Stimulated activated naive CD8-positive, alpha-beta T cell treated with anti-CD3 and anti-CD28 coated beads, Interleukin-15, Interleukin-2, amounts not matched to agents 100 U/mL and 50 U/mL, for 24 hours (primary cell): ENCODE measurements at places on chromosomes 5 and 9.
A peak's percentile ranks its signal among the peaks of the same experiment; 100 is the strongest.

DNA sequence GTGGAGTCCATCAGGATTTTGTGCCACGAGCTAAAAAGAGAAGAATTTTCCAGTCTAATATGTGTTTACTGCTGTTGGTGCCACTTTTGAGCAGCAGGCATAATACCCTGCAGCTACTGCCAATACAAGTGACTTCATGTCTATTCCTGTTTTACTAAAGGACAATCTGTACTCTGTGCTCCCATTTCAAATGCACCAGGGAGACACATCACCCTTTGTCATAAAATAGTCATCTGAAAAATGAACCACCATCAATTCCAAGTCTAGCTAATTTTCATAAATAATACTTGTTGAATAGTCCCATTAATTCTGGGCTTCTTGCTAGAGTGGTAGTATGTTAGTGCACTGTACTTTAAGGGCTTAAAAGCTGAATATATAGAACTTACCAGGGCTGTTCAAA lies 8.9 kb upstream of the PKD2L2 start:
- DNase-seq = no peak

DNA sequence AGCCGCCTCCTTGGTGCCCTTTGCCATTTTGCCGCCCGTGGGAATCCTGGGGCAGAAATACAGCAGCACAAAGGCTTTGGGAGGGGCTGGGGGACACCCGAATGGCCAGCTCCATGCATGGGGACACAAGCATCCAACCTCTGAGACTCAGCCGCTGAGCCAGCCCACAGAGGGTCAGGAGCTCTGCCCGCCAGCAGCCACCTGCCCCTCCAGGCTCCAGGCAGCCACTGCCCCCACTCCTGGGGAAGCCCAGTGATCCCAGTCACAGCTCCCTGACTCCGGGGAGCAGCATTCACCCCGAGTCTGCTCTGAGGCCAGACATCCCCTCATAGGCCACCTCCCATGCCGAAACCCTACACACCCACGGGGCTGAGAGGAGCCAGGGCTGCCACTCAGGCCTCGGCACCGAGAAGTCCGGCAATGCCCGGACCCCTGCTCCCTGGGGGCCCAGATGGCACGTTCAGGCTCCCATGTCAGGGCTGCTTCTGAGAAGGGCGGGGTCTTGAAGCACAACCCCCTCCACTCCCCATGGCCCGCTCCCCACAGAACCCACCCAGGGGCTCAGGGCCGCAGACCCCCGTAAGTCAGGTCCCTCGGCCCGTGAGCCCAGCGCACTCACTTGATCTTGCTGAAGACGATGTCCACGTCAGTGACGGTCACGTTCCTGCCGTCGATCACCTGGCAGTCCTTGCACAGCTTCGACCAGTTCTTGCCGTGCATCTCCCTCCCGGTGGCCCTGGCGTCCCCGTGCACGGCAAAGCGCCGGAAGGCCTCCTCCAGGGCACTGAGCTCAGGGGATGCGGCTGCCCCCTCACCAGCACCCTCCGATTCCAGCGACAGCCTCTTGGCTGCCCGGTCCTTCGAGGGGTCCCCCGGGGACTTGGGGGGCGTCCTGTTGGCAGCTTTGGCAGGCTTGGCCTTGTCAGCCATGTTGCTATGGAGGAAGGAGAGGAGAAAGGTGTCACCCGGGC lies 15.7 kb downstream of the TPPP start:
- no peak for DNase-seq

DNA sequence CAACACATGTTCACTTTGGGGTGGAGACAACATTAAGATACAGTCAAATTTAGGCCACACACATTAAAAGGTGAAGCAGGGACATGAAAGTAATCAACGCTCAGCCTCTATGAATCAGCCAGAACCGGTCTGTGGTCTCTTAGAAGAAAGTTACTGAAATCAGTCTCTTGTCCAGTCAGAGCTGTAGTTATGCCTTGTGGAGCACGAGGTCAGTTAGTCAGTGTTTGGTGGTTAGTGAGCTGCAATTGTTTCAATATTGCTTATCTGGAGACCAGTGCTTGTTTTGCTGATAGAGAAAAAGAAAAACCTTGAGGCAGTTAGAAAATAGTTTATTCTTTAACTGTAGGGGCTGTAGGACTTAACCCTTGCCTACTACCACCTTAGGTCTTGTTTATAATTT lies 157.8 kb upstream of the RASEF start:
- DNase-seq = no peak

DNA sequence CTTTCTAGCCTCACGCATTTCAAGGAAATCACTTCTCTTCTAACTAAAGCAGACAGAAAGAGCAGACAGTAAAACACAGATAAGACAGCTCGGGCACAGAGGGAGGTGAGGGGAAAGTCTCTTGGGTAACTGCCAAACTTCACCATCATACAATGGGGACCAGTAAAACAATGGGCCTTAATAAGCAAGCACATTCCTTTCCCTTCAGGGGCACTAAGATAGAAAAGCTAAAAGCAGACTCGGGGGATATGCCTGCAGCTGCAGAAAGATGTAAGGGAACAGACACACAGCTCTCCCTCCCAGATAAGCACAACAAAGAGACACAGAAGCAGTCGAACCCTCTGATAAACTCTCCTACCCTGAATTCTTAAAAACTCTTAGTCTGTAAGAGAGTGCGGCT lies 15.6 kb upstream of the CKS2 start:
- no peak for DNase-seq

DNA sequence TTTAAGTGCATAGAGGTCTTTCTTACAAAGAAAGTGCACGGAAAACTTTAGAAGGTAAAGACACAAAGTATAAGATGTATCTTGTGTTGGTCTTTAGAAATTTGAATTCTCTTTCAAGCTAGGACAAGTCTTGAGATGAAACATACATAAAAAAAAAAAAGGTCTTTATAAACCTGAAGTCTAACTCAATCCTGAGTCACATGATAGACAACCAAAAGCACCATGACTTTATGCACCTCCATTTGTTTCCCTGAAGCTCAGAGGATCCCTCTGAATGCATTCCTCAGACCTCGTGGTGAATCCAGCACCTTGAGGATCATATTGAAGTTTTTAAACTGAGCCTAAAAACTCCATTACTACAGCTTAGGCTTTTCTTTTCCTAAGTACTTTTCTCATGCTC lies 91.8 kb downstream of the RAB3C start:
- DNase-seq = no peak

DNA sequence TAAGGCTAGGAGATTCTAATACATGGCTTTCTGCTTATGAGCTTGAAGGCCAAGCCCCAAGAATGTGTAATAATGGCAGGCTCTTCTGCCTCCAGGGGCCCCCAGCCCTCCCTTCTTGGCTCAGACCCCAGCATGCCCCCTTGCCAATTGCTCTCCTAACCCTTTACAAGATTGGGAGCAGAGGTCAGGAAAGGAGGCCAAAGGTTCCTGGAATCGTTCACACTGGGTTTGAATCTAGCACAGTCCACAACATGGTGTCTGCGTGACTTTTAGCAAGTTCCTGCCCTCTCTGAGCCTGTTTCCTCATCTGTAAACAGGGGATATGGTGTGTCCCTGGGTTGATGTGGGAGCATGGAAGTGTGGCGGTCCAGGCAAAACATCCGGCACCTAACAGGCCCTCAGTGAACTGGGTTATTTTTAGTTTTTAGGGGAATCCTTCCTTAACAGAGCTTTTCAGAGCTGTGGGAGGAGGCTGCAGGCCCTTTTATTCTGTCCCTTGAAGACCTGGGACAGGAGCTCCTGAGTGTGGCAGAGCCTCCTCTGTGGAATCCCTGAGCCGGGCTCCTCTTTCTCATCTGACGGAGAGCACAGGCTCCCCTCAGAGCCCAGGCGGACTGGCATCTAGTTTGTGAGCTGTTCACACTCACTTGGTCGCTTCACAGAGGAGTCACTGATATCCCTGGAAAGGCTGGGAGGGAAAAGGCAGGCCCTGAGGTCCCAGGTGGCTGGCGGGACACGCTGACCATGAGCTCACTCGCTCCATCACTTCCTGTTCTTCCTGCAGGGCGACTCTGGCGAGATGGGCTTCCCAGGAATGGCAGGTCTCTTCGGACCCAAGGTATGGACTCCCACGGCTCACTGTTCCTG lies 23.4 kb upstream of the ORM1 start:
- no peak for DNase-seq

GRCh38 chr5:143002459-143003327 lies 232.5 kb downstream of the ARHGAP26 start:
- DNase-seq = peak; percentile 69

- DNase-seq = no peak
These were observed 234.1 kb upstream of the ACTBL2 start for GRCh38 chr5:57716661-57717060.

DNA sequence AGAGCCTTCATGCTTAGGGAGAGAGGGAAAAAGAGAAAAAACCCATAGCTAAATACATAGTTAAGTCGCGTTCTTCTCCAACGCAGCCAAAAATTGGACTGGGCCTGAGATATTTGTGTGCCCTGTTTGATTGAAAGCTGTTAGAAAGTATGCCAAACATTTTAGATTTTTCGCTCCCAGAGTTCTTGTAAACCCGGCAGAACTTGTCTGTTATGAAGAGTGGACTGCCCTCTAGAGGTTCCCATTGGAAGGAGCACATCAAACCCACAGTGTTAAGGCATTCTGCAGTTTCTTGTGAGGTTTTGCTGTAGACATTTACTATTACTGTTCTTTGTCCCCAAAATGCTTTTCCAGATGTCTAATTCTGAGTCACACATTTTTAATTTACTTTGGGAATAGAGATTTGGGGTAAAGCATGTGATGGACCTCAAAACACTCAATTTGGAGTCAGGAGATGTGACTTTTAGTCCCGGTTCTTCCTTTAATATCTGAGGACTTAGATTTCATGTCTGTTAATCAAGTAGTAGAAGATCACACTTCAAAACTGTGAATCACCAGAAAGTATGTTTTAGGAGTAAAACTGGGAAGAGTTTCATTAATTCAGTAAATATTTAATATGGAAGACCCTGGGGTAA lies 96.6 kb downstream of the PCSK1 start:
- DNase-seq = peak; percentile 56

- DNase-seq = no peak
These were observed 128.9 kb downstream of the SUSD1 start for GRCh38 chr9:112046181-112046580.

GRCh38 chr9:79584655-79584982 lies 12.9 kb downstream of the TLE4 start:
- no peak for DNase-seq

- no peak for DNase-seq
These were observed 63.0 kb downstream of the KLHL3 start for GRCh38 chr5:137672881-137673280.
